Activated T-helper 1 cell treated with anti-CD3 and anti-CD28 coated beads, Interleukin-2, amount 50 U/mL, for 16 hours (primary cell): ENCODE measurements at places on chromosomes 7 and 10.

DNA sequence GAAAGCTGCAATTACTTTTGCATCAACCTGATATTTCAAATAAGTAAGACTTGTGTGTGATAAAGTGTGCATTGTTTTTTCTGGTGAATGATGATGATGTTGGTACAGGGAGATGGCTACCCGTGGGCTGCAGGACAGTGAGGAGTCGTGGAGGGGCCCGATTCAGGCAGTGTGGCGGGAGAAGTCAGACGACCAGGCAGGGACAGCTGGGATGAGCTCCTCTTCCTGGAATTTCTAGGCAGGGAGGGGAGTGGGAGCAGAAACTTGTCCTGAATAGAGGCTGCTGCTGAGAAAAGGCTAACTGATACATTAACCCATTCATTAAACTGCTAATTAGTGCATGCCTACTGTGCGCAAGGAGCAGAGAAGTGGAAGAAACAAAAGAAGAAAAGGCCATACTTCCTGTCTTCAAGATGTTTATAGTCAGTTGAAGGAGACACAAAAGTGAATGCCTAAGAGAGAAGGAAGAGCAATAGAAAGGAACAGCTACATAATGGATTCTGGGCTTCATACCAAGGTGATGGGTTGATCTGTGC lies 9.3 kb upstream of the GATAD1 start:
- no peak for DNase-seq

- no peak for DNase-seq
Observed at GRCh38 chr10:59311025-59311424, 51.3 kb downstream of the FAM13C start.

GRCh38 chr7:100865372-100865911 lies 1.7 kb upstream of the TRIP6 start:
- DNase-seq: no peak

- DNase-seq: no peak
Observed at GRCh38 chr10:26527018-26527417, 88.9 kb downstream of the APBB1IP start.
